ENCODE measurements at places on chromosomes 7 and 10.

- no peak for DNase-seq
Measured at GRCh38 chr7:95688931-95689495, 83.3 kb upstream of the DYNC1I1 start.

DNA sequence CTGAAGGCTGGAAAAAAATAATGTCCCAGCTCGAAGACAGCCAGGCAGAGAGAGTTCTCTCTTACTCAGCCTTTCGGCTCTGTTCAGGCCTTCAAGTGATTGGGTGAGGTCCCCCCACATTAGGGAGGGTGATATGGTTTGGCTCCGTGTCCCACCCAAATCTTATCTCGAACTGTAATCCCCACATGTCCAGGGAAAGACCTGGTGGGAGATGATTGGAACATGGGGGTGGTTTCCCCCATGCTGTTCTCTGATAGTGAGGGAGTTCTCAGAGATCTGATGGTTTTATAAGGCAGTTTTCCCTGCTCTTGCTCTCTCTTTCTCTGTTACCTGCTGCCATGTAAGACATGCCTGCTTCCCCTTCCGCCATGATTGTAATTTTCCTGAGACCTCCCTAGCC is 36.6 kb upstream of the LEP start:
- no peak for DNase-seq

DNA sequence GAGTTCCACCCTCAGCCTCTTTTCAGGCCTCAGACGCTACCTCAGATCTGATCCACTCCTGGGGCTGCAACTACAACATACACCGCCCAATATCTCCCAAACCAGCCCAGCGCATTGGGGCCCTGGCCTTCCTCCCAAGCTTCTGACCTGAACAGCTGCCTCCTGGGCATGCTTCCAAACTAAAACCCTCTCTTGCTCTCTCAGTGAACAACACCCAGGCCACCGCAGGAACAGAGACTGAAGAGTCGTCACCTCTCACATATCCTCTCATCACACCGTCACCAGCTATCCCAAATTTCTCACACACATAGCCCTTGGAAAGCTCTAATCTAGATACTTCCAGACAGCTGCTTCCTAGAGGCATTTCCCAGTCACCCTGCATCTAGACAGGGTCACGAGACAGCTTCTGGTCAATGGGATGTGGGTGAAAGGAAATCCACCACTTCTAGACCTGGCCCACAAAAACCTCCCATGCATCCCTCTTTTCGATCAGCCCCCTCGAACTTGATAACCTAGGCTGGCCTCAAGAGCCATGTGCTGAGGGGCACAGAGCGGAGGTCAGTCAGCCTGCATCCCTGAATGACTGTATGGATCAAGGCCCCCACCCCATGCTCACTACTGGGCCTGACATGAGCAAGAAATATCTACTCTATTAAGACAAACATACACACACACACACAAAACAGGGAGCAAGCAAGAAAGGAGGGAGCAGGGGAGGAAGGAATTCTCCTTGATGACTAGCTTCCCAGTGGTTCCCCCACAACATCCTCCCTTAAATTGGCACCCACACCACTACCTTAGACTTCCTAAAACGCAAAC is 1.8 kb downstream of the PARP12 start:
- DNase-seq, result no peak

DNA sequence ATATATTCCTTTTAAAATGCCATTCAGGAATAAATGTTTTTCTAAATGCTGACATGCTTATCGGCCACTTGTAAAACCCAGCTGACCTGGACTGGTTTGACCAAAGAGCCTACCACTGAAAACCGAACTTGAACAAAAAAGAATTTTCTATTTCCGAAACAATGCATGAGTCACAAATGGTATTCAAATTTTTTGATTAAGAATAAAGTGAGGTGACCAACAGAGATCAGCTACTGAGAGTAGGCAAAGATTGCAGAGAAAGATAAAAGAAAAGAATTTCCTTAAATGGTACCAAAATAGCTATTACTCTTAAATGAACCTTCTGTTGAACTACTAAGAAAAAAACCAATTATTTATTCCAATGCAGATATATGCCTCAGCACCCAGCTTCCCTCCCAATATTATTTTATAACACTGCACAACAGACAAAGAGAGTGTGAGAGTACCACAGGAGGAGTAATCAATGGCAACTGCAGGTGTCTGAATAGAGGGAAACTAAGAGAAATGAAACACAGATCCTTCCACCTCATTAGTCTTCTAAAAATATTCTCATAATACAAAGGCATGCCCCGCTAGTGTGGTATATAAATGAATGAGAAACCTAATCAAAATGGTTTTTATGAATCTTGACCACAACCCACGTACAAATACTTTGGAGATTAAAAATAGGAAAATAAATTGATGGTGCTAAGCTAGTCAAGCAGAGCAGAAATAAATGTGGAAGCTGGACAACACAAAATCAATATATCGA is 20.1 kb downstream of the OSBPL3 start:
- no peak for DNase-seq

GRCh38 chr7:31065021-31065593 is 13.0 kb downstream of the ADCYAP1R1 start:
- no peak for DNase-seq

DNA sequence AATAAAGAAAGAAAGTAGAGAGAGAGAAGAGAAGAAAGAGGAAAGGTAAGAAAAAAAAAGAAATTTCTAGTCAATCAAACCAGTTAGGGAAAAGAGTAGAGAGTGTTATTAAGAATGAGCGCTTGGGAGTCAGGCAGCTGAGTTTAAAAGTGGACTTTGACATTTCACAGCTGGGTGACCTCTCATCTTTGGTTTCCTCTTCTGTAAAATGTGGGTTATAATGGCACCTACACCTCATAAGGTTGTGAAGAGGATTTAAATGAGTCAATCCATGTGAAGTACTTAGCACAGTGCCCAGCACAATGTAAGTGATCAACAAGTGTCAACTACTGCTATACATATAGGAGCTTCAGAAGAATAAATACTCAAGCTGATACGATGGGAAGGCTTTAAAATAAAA is 12.2 kb downstream of the HOXA1 start:
- no peak for DNase-seq

Measured in head of caudate nucleus (tissue), 42 donors.